ENCODE measurements at places on chromosomes 16 and 17.

- DNase-seq, result no peak
Observed at GRCh38 chr16:16027728-16028310, 78.4 kb downstream of the ABCC1 start.

GRCh38 chr17:82113941-82114340 lies 15.9 kb upstream of the FASN start:
- DNase-seq, result no peak

DNA sequence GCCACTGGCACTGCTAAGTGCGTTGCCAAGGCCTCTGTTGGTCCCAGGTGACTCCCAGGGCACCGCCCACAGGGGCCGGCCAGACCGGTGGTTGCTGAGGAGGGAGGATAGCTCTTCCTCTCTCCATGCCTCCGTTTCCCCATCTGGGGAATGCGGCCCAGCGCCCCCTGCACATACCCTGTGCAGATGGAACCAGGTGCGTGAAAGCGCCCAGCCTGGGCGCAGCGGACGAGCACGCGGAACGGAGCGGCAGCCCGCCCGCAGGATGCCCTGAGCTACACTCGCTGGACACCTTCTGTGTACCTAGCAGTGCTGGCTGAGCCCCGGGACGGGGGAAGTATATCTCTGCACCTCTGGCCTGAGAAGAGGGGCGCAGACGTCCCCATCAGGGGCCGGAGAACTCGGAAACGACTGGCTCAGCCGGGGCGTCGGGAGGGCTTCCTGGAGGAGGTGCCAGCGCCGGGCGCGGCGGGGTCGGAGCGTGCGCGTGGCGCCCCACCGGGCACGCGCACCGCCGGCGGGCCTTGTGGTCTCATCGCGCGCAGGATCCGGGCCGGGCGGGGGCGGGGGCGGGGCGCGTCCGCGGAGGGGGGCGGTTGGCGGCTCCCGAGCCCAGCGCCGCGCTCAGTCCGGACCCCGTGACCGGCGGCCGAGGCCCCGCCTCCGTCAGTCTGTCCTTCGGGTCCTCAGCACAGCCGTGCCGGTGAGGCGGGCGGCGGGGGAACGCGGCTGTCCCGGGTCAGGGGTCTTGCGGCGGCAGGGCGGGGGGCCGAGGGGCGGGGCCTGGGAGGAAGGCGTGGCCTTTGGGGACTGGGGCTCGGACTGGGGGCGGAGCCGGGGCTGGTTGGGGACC lies at the start of the genes CCDC78 and HAGHL:
CCDC78 (minus strand) TSS at position 6 of the 853 bp plus-strand sequence. CDS start 76 bp downstream, outside the sequence.
HAGHL (plus strand) TSS at position 669 of the 853 bp plus-strand sequence. CDS start 404 bp downstream, outside the sequence.
- no peak for DNase-seq

GRCh38 chr17:60300949-60301348 lies 91.0 kb downstream of the USP32 start:
- no peak for DNase-seq

DNA sequence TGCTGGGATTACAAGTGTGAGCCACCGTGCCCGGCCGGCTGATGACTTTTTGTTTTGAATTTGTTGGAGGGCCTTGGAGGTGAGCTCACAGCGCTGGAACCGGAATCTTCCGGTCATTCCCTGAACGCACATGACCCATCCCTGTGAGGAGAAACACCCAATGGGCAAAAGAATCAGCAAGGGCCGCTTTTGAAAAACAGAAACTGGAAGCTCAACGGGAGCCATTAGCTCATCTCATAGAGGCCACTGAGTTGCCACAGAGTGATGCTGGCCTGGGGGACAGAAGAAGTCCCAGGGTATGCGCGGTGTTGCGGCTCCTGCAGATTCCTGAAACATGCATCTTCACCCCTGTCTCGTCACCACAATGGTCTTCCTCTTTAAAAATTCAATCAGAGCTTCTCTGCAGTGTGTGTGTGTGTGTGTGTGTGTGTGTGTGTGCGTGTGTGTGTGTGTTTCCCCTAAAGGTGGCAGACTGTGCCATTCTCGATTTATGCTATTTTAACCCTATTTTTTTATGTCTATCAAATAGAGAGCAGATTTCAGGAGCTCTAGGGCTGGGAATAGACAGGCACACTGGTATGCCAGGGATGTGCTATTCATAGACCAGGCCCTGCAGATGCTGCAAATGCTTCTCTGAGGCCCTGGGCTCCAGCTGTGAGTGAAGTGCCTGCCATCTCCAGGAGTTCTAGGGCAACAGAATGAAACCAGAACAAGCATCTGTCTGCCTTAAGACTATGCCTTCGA lies 68.3 kb downstream of the MARCHF10 start:
- no peak for DNase-seq

DNA sequence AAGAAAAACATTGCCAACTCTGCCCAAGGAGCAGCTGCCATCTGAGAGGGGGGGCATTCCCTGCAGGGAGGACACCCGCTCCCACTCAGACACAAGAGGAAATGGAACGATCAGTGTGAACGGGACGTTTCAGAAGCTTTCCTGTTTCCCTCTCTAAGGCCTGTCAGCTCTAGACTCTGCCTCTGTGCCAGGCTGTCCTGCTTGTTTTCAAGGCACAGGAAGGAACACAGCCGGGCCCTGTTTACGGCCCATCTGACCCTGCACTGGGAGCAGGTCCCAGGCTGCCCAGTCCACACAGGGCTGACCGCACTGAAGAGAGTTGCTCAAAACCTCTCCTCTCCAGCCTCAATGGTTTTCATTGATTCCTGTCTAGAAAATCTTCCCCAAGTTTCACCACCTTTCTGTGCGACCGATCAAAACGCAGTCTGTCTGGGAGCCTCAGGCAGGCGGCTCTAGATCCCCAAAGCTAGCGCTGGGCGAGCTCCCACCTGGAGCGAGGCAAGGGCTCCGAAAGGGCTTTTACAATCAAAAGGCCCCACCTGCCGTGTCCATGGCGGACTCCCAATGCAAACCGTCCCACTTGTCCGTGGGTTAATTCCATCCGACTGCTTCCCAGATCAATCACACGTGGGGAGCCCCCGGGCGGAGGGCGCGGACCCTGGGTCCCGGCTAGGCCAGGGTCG lies 1.5 kb downstream of the PIEZO1 start:
- no peak for DNase-seq

DNA sequence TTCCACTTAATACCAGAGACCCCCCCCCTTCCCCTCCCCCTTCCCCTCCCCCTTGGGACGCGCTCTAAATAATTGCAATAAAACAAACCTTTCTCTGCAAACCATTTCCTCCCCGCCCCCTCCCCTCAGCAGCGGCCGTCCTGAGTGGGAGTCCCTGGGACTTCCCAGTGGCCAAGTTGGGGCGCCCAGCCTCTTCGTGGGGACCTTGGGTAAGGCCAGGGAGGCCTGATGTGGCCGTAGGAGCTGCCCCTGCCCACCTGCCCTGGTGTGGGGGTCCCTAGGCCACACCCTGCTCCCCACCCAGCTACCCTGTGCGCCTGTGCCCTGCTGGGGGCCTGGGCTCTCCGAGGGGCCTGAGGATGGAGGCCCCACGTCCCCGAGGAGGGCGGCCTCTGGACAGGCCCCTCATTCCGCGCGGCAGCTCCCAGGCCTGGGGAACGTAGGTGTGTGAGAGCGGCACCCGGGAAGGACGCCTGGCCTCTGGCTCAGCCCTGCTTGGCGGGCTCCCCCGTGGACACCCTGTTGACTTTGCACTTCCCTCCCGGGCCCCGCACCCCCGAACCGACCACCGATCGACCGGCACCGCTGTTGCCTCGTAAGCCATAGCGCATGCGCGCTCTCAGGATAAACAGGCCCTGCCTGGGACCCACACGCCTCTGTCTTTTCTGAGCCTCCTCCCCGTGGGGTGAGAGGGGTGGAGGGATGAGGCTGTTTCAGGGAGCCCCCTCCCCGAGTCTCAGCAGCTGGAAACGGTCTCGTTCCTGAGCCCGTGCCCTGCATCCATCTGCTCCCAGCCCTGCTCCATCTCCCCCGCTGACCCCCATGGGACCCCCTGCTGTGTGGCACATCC lies 9.0 kb downstream of the NTHL1 start:
- DNase-seq, result no peak

- no peak for DNase-seq
Observed at GRCh38 chr16:17591655-17592405, 121.1 kb upstream of the XYLT1 start.

DNA sequence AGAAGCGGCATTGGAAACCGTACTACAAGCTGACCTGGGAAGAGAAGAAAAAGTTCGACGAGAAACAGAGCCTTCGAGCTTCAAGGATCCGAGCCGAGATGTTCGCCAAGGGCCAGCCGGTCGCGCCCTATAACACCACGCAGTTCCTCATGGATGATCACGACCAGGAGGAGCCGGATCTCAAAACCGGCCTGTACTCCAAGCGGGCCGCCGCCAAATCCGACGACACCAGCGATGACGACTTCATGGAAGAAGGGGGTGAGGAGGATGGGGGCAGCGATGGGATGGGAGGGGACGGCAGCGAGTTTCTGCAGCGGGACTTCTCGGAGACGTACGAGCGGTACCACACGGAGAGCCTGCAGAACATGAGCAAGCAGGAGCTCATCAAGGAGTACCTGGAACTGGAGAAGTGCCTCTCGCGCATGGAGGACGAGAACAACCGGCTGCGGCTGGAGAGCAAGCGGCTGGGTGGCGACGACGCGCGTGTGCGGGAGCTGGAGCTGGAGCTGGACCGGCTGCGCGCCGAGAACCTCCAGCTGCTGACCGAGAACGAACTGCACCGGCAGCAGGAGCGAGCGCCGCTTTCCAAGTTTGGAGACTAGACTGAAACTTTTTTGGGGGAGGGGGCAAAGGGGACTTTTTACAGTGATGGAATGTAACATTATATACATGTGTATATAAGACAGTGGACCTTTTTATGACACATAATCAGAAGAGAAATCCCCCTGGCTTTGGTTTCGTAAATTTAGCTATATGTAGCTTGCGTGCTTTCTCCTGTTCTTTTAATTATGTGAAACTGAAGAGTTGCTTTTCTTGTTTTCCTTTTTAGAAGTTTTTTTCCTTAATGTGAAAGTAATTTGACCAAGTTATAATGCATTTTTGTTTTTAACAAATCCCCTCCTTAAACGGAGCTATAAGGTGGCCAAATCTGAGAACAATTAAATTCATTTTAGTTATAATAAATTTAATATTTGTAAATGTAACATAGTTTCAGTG lies 1.7 kb downstream of the HEXIM1 start:
- DNase-seq, result peak; percentile 60

DNA sequence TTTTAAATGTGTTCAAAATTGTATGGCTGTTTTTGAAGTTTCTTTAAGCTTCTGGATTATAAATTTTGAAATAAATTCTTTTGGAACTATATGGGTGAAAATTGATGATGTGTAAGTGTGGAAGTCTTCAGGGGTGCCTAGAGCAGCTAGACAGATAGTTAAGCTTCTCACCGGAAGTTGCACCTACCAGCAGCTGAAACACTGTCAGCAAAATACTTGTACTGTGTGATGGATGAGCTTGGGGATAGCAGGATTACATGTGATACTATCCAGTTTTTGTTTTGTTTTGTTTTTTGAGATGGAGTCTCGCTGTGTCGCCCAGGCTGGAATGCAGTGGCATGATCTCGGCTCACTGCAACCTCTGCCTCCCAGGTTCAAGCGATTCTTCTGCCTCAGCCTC lies 19.7 kb downstream of the RBL2 start:
- no peak for DNase-seq

DNA sequence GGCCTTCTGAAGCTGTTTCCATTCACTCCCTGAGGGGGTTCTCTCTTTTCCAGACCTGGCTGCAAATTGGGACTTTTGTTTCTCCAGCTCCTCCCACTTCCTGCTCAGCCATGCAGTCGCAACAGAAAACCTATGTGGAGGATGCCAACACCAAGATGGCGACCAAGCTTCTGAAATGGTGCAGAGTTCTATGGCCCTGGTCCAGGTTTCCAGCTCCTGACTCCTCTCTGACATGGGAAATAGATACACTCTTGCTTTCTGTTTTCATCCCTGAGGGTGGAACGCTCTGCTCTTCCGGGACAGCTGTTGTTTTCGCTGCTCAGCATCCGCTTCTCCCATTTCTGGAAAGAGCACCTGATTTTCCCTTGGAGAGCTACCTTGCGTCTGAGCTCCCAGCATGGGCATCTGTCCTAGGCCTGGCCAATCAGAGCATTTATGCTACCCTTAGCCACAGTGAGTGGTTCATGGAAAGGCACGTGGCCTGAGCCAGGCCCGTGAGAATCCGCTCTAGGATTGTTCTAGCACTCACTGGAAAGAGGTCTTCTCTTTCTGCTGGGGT lies 8.1 kb downstream of the GPRC5B start:
- no peak for DNase-seq

DNA sequence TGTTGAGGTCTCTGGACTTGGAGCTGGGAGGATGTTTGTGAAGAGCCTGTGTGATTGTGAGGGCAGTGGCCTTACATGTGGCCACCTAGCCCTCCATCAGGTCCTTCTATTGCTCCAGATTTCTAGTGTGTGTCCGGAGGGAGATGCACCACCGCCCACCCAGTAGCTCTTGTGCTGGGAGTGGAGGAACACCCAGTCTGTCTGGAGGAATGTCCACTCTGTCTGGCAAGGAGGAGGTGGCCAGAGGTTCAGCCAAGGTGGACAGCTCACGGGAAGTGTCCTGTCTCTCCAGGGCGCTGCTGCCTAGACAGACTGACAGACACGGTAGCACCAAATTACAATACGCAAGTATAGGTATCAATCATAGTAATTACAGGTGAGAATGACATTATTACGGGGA lies 10.6 kb downstream of the RPTOR start:
- no peak for DNase-seq

DNA sequence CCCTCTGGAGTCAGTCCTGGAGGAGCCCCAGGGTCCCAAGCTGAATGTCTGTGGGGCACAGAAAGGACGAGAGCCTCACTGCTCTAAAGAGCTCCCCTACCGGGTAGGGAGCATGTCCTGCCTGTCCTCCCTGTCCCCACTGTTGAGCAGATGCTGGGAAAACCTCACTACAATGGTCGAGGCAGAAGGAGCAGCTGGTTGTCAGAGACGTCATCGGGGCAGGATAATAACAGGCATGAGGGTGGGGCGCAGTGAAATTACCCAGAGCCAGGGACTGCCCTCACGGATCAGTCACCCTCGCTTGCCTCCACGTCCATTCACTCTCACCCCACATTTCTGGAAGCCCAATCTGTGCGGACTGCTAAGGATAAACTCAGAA lies 538 bp downstream of the TM4SF5 start:
- no peak for DNase-seq

DNA sequence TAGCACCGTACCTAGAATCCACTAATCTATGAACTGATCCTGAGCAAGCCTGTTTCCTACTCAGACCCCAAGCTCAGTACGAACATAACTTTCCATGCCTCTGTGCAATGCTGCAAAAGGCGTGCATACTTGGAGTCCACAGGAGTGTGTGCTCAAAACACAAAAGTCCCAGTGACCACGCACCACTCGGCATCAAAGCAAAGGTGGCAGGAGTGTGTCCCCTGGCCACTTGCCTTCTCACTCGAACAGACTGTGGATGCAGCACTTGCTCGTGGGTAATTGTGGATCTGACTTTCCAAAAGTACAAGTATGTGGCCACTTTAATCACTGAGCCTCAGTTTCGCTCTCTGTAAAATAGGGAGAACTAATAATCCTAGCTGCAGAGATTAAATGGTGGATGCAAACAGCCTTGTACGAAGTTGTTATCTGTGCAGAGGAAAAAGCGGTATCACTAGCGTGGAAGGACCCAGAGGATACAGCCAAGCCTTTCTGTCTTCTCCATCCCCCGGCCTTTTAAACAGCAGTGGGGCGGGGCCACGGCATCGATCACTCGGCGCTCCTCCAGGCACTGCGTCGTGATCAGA lies 311 bp upstream of the KDM8 start:
- DNase-seq, result peak; percentile 81

Measured in SW480 (cell line).